ENCODE measurements at places on chromosomes 5 and 9.

DNA sequence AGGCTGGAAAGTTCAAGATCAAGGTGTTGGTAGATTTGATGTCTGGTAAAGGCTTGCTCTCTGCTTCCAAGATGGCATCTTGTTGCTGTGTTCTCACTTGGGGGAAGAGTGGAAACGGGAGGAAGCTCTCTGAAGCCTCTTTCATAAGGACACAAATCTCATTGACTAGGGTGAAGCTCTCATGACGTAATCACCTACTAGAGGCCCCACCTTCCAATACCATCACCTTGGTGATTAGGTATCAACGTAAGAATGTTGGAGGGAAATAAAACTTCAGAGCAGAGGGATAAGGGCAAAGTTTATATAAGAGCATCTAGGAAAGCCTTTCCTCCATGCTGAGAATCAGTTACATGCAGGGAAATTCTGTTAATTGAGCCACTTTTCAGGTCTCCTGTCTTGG is 15.4 kb upstream of the KLF9 start:
- no peak for DNase-seq

- no peak for DNase-seq
These were observed 19.0 kb downstream of the KDM3B start for GRCh38 chr5:138371454-138371853.

DNA sequence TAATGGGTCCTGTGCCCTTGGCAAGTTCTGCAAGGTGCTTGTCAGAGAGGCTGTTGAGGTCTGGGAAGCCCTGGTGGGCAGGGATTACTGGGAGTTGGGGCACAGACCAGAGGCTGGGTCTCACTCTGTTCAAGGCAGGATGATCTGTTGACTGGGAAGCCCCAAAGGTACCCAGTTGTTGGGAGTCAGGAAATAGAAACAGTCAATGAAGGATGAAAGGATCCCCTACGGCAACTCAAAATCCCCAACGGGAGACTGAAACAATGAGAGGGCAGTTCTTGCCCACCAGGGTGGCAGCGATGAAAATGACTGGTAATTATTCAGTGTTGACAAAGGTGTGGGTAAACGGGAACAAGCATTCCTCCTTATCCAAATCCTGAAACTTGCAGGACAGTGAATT is 31.2 kb downstream of the BNIP1 start:
- DNase-seq, result no peak

DNA sequence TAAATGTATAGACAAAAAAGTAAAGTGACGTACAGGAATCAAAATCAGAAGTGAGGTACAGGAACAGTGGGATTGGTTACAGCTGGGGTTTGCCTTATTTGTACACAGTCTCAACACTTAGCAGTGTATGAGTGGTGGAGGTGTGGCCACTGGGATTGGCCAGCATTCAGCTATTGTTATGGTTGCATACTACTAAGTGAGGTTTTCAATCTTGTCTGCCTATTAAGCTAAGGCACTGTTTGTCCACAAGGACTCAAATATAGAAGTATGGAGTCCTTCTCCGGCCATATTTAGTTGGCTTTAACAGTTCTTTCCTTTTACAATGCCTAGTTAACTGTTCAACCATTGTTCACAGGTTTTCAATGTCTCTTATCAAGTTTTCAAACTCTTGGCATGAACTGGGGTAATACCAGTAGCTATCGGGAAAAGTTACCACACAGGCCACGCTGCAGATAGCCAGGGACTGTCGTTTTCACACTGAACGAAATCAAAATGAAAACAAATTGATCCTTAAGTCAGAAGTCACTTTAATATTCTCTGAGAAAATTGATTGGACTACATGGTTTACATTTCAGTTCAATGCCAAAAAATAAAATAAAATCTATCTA is 176.0 kb upstream of the FREM1 start:
- no peak for DNase-seq

GRCh38 chr9:71796100-71796767 is 27.9 kb upstream of the CEMIP2 start:
- DNase-seq, result peak; percentile 28

GRCh38 chr9:99050292-99050911 is 54.5 kb upstream of the TGFBR1 start:
- no peak for DNase-seq

DNA sequence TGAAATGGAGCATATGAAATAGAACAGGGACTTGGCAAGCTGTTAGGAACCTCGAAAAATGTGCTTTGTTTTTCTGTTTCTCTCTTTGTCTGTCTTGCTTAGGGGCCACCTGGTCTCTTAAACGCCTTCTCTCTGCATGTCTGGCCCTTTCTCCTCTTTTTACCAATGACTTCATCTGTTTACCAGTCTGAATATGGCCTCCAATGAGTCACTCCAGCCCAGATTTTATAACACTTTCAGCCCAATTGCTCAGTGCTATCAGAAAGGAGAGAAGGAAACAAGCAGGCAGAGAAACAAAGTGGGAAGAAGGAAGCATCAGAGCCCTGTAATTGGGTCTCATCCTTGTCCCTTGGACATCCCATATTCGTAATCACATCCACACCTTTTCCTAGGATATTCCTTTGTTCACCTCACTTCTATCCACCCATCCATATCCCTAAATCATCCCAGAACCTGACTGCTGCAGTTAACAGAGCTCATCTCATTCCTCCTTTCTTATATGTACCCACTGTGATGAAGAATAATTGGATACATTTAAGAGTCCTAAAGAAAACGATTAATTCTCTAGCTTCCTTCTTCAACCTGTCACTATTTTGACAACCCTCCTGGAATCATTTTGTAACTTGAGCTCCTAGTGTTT is 151.8 kb upstream of the GPR151 start:
- no peak for DNase-seq

DNA sequence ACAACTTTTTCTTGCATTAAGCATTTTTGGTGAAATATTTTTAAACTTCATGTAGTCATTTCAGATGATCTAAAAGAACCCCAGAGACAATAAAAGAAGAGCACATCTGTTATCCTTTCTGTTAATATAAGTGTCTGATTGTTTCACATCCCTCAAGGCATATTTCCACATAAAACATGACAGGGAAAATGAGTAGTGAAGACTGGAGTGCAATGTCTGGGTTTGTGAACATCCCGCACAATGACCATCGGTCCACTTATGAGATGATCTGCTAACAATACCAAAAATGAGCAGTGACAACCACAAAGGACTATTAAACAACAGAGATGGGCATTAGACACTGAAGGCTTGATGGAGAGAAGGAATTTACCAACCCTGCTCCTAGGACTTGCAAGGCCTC is 209.1 kb downstream of the NR2F1-AS1 start:
- no peak for DNase-seq

DNA sequence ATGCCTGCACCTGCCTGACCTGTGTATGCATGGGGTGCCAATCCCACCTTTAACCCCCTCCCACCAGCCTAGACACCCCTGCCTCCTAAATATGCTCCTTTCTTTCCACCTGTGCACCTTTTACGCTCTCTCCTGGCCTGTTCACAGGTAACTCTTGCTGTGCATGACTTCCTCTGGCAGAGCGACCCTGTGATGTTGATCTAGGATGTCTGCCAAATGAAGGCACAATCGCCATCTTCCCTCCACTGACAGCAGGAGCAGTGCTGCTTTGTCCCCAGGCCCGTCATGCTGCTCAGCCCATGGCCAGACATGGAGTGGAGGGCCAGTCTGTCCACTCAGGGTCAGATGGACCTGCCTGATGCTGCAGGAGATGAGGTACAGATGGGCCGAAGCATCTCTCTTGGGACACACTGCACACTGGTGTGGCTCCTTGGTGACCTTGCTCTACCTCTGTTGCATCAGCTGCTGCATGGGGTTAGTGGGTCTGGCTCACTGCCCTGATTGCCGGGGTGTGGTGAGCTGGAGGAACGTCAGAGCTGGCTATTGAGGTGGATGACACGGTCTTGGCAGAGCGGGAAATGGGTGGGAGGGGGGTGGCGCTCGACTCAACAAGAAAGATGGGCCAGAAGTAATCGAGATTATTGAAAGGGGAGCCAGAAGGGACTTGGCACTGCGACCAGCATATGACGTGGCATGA is 101.7 kb upstream of the PITX1 start:
- DNase-seq, result no peak

DNA sequence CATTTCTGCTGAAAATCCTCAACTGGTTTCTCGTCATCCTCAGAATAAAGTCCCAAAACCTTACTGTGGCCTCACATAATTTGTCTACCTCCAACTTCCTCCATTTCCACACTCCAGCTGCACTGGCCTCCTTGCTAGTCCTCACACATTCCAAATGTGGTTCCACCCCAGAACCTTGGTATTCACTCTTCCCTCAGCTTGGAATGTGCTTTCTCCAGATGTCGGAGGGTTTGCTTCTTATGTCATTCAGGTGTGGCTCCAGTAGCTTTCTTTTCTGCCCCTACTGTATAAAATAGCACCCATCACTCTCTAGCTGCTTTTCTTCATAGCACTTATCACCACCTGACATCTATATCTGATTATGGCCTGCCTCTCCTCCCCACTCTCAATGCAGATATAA is 102.5 kb upstream of the IFNK start:
- no peak for DNase-seq

DNA sequence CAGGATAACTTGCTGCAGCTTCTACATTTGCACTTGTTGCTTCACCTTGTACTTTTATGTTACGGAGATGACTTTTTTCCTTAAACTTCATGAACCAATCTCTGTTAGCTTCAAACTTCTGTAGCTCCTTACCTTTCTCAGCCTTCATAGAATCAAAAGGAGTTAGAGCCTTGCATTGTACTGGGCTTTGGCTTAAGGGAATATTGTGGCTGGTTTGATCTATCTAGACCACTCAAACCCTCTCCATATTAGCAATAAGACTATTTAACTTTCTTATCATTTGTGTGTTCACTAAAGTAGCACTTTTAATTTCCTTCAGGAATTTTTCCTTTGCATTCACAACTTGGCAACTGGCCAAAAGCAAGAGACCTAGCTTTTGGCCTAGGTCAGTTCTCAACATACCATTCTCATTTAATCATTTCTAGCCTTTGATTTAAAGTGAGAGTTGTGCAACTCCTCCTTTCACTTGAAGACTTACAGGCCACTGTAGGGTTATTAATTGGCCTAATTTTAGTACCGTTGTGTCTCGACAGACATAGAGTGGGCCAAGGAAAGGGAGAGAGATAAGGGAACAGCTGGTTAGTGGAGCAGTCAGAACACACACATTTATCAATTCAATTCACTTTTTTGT is 63.7 kb downstream of the SHOC1 start:
- no peak for DNase-seq

DNA sequence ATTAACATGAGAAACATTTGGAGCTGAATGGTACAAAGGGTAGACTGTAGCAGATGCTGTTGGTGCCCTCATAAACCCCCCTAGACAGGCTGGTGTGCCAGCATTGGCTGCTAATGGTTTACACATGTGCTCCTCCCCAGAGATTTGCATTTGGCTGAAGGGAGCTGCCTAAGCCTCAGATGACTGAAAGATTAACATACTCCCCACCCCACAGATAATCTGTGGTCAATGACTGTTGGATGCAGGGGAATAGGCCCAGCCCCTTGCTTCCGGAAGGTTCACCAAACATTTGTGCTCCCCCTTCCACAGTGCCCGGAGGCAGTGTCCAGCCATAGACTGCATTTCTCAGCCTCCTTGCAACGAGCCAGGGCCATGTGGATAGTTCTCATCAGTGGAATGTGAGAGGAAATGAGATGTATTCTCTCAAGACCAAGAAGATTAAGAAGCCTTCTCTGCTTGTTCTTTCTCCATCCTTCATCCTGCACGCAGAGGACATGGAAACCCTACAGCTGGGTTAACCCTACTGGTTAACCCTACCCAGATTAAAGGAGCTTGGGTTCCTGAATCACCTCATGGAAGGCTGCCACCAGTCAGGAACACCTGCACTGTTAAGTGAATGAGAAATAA is 79.6 kb downstream of the PHAX start:
- no peak for DNase-seq

DNA sequence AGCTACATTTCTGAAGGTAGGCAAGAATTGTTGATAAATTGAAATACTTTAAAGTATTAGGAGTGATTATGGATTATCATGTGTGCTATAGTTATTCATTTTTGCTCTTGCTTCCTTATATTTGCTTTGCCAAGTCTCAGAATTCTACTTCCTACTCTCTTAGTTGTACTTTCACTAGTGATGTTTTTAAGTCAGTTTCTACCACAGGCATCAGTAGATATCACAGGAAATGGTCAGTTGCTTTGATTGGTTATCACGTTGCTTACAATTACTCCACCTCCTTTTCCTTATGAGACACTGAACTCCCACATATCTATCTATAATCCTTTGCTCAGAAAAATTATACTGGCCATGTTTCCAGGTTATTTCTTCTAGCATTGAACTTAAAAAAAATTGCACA is 472.8 kb downstream of the DMRTA1 start:
- no peak for DNase-seq

DNA sequence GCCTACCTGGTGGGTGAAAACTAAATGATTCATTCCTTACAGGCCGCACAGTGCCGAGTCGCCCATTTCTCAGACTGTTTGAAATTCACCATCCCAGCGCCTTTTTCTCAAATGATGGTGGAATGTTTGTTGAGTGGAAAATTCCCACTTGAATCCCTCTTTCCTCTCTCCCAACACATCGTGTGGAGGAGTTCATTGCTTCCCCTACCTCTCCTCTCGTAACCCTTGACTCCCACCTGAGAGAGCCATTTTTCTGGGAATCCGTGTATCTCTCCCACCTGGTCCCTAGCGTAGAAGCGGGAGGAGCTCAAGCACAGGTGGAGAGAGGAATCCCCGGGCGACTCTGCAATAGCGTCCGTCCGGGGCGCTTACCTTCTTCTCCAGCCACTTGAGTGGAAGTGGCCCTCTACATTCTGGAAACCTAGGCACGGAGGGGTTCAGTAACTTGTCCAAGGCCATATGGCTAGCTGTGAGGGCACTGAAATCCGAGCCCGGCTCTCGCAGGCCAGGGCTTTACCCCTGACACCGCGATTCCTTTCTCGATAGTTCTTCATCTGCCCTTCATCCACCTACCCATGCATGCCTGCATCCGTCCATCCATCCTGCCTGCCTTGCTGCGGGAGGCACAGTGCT is 683 bp downstream of the OSMR start:
- DNase-seq, result no peak

DNA sequence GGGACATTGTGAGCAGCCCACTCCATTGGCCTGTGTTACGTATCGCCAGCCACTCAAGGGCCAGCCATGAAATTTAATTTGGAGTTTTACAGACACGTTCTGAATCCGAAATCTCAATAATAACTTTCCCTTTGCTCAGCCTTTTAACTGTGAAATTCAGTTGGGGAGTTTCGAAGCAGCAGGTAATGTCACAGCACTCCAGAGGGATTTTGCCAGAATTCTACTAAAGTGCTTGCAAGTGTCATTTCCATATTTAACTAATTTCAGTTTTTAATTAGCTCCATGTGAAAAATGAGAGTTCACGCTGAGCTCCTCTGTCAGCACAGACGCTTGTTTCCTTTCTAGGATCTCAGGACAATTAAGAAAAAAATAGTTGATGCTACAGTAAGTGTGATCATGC is 267.1 kb upstream of the WWC1 start:
- no peak for DNase-seq

DNA sequence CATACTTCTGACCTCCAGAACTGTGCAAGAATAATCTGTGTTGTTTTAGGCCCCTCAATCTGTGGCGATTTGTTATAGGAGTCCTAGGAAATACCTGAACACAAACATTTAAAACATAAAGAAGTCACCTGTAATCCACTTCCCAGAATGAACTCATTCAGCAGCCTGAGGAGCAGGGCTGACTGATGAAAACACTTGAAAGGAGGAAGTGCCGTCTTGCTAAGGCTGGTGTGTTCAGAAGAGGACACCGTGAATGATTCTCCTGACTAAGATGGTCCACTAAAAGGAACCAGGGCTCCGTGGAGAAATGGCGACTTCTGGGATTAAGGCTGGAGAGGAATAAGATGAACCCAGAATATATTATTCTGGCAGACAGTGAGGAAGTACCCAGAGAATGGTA is 18.7 kb upstream of the MARCHF6 start:
- DNase-seq, result no peak

GRCh38 chr5:177357459-177358351 is at the start of gene RGS14:
TSS of gene RGS14 (plus strand) at chr5:177357924. CDS start at chr5:177358025, 101 bp downstream.
- DNase-seq, result peak; percentile 68

Data from stimulated activated naive B cell treated with anti-CD40 and anti-IgM and Interleukin-4, amounts not matched to agents 10 μg/mL and 1 μg/mL and 100 μg/mL, for 72 hours (primary cell).